Stimulated activated CD4-positive, alpha-beta T cell treated with anti-CD3 and anti-CD28 coated beads, Interleukin-15, amount 100 ng/mL, for 48 hours (primary cell): ENCODE measurements at places on chromosomes 2 and 18.

DNA sequence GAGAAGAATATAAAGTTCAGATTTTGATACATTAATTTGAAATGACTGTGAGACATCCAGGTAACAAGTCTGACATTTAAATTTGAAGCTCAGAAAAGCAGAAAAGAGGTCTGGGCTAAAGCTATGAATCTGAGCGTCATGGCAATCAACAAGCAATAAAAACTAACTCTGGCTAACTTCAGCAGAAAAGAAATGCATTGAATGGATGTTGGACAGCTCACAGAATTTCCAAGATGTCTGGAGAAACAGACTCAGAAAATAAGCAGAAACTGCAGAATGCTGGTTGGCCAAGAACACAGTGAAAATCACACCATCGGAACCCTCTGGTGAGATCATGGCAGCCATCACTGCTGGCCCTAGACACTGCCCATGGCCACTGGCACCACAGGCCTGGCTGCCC lies 366.6 kb downstream of the METTL4 start:
- no peak for DNase-seq

DNA sequence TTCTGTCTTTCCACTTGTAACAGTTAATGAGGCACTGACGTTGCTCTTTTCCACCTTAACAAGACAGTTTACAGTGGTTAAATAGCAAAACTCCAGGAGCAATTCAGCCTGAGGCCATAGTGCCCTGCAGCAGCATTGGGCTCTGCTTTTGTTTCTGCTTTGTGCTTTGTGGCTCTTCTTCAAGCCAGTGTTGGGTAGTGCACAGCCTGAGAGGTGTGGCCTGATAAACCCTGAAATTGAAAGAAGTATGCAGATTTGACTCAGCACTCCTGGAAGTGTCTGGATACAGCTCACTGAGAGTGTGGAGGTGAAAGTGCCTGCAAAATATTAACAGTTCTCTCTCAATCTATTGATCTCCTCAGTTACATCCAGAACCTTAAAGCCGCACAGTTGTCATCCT lies 63.0 kb downstream of the STK25 start:
- no peak for DNase-seq

DNA sequence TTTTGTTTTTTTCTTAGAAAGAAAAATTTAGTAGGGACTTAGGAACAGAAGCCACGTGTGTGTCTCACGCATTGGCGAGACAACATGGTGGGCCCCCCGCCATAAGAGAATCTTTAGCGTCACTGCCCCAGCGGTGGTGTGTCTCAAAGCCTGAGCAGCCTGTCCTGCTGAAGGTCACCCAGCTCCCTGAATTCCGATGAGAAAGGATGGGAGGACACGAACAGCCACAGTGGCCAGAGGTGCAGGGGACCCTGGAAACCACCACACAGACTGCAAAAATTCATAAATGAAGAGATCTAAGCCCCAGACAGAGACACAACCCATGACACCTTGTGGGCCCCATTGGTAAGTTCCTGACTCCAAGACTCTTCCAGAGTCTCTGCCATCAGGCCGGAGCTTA lies 266.1 kb upstream of the RAB6C start:
- no peak for DNase-seq

GRCh38 chr18:73249030-73249429 lies 381.2 kb upstream of the NETO1 start:
- DNase-seq: no peak

DNA sequence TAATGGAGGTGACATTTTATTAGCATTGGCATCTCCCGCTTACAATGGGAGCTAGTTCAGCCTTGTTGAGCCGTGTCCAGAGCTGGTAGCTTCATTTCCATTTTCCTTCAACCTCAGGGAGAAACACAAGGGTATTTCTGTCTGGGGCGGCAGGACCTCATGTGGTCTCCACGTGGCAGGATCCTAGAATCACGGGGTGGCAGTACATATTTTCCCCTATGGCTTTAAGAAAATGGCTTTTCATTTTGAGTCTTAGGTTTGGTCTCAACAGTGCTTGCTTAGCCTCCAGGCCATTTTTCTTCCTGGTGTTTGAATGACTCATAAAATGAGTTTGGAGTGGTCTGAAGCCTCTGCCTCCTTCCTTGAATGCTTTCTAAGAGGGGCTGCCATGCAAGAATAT lies 20.3 kb downstream of the CABLES1 start:
- DNase-seq: no peak

DNA sequence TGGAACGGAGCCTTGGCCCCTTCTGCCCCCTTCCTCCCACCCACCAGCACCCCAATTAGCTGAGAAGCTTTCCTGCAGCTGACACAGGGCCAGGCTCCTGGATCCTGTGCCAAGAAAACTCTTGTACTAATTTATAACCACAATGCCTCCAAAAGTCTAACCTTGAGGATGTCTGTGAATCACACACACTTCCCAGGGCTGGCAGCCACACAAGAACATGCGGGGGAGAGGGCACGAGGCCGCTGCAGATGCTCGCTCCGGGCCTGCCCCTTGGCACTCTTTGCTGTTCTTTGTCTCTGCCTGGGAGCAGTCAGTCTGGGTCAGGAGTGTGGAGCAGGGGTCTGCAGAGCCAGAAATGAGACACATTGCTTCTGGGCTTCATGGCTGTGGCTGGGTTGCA lies 62.7 kb upstream of the KIF5C start:
- DNase-seq: no peak

GRCh38 chr18:27636576-27637085 lies 451.5 kb upstream of the CHST9 start:
- no peak for DNase-seq

DNA sequence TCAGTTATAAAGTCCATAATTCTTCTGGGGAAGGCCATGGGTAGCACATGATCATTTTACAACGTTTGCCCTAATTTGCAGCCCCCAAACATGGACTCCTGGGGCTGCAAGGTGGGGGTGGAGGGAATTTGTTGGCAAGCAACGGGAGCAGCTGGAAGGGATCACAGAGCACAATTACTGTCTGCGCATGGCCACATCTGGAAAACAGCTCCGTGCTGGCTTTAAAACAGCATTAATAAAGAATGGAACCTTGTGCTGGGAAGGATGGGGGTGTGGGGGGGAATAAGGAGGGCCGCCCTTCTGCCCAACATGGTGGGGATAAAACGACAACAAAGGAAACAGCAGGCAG lies 60.9 kb upstream of the SLC14A2 start:
- DNase-seq: no peak

GRCh38 chr2:118614841-118615271 lies 232.6 kb downstream of the EN1 start:
- DNase-seq: no peak

DNA sequence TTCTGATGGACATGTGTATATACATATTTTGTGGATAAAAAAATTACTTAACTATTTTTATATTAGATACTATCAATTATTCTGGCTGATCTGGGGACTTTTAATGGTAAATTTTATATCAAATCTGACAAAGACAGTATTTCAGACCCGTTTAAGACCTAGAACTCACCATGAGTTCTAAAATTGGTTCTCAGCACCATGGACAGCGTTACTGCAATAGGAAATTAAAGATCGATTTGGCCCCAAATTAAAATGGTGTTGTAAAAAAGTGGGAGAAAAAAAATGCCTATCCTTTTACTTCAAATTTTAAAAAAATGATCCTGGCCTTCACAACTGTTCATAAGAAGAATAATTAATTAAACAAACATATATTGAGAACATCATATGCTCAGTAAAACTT lies 919 bp upstream of the SCN2A start:
- DNase-seq: no peak

- no peak for DNase-seq
Measured at GRCh38 chr2:232008907-232009638, 47.6 kb downstream of the DIS3L2 start.

DNA sequence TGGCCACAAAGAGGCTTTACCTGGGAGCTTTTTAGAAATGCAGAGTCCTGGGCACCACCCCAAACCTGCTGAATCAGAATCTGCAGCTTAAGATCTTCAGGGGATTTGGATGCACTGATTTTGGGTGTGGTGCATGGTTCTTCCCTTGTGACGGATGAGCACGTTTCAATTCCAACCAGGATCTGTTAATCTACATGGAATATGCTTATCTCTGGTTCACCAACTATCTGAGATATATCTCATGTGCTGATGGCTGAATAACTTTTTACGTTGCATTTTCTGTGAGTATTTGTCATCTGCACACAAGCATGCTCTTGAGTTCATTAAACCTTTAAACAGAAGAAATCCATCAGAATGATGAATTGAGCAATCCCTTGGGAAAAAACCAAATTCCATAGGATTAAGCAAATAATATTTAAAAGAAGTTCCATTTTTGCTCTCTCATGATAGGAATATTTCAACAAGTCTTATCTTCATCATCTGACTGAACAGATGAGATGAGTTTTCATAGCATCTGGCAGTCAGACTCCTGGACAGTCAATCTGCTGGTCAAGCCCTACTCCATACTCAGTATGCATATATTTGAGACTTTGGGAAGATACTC lies 120.6 kb downstream of the PLB1 start:
- no peak for DNase-seq

GRCh38 chr18:11882636-11883035 lies 25.5 kb downstream of the MPPE1 start:
- no peak for DNase-seq

GRCh38 chr2:73068147-73068546 lies 3.4 kb downstream of the SFXN5 start:
- no peak for DNase-seq

DNA sequence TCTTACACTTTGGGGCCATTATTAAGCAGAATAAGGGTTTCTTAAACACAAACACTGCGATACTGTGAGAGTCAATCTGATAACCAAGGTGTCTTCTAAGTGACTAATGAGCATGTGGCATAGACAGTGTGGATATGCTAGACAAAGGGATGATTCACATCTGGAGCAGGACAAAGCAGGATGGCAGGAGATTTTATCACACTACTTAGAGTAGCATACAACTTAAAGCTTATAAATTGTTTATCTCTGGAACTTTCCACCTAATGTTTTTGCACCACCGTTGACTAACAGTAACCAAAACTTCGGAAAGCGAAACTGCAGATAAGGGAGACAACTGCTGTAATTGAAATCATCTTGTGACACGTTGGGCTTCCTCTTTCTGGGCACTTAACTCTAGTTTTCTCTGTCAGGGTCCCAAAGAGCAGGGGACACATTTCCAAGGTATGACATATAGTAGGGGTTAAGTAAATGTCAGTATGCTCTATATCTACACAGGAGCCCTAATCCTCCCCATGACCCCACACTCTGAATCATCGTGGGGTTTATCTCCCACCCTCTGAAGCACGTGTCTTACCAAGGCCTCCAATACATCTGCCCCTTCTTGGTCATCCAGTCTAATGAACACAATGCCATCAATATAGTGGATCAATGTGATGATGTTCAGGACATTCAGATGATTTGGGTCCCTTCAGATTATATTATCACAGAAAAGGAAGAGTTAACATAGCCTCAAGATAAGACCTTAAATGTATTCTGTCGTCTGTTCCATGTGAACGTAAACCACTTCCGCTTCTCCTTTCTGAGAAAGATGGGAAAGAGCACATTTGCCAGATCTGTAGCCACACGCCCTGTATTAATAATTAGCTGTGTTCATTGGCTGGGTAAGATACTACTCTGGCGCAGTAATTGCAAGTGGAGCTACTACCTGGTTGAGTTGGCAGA lies 78.7 kb downstream of the FTCDNL1 start:
- no peak for DNase-seq

GRCh38 chr2:14944562-14945346 lies 312.2 kb downstream of the LRATD1 start:
- DNase-seq: no peak

DNA sequence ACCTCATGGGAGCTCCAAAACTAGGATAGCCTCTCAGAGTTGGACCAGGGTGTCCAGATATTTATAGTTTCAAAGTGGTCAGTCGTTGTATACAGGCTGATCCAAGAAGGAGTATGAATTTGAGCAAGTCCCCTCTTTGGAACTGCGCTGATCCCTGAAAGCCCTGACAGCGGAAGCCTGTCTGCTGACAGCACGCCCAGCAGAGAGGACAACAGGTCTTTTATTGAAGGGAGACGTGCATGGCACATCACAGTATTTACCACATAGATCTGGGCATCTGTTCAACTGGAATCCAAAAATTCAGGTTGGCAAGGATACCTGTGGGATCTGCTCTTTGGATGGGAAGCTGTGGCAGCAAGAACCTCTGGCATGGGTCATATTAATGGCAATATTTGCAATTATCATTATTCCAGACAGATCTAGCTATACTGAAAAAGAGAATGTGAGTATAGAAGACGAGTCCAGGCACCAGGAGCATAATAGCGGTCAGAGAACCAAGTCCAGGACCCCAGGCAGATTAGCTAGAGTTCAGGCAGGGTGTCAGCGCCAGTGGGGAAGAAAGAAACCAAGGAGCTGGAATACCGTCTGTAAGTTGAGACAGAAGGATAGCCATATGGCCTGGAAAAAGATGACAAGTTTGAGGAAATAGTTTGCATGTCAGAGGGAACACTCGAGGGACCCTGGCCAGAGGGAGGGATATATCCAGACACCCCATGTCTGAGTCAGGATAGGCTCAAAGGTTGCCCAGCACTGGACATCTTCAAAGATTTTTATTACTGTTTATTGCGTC lies 260.4 kb upstream of the FANCL start:
- no peak for DNase-seq

DNA sequence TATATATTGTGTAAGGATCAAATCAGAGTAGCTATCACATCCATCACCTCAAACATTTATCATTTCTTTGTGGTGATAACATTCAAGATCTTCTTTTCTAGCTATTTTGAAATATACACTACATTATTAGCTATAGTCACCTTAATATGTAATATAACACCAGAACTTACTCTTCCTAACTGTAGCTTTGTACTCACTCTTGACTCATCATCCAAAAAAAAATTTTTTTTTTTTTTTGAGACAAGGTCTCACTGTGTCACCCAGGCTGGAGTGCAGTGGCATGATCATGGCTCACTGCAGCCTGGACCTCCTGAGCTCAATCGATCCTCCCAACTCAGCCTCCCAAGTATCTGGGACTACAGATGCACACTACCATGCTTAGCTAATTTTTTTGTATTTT lies 153.3 kb downstream of the EML6 start:
- no peak for DNase-seq

DNA sequence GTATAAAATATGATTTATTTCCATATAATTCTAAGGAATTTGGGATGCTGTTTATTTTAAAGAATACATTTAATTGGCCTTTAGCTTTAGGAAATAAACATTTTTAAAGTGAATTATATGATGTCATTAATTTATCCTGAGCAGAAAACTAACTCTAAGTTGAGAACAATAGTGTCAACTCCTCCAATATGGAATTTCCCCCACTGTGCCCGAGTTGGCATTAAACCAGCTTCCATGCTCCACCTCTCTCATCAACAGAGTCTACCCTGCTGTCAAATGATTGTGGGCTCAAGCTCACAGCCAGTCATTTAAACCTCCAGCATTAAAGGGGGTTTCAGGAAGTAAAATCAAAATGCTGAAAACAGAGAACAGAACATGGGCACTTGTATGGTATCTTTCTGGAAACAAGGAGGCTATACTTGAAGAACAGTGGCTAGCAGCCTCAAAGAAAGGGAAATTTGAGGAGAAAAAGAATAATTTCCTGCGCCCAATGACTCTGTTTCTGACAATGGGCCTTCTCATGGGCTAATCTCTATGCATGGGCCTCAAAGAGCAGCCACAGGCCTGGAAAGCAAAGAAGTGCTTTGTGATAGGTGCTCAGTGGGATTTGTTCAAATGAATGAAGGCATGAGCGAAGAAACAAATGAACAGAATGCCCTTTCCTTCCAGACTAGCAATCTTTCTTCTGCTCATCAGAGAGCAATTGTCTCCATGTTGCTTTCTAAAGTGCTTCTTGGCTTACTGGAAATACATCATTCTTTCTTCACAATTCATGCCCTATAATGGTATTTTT lies 252.8 kb downstream of the MTX2 start:
- DNase-seq: no peak
